ENCODE measurements at places on chromosomes 1 and 21. TPM values are rescaled to one million over a fixed set of nuclear protein-coding genes. Genes with fewer than 3 reads are reported as not detected.

- no peak for DNase-seq
Observed at GRCh38 chr1:44225761-44226160, 12.5 kb downstream of the DMAP1 start.

The KRTAP13-3 gene
- not detected for polyA plus RNA-seq

GRCh38 chr1:211476200-211476849 is 15.6 kb downstream of the RD3 start:
- peak; percentile 45 for DNase-seq

DNA sequence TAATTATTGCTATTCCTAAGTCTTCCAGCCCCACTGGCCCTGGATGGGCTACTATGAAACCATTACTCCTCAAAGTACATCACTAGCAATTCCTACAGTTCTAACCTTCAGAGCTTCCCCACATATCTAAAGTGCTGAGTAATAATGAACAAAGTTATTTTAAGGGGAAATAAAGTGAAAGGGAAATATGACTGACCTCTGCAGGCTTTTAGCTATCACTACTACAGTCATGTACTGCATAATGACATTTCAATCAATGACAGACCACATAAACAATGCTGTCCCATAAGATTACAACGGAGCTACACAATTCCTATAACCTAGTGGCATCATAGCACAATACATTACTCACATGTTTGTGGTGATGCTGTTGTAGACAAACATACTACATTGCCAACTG is 32.5 kb upstream of the ASPM start:
- no peak for DNase-seq

The CFAP141 gene
- not detected for polyA plus RNA-seq

GRCh38 chr1:214520544-214521165 is 30.7 kb downstream of the PTPN14 start:
- no peak for DNase-seq

DNA sequence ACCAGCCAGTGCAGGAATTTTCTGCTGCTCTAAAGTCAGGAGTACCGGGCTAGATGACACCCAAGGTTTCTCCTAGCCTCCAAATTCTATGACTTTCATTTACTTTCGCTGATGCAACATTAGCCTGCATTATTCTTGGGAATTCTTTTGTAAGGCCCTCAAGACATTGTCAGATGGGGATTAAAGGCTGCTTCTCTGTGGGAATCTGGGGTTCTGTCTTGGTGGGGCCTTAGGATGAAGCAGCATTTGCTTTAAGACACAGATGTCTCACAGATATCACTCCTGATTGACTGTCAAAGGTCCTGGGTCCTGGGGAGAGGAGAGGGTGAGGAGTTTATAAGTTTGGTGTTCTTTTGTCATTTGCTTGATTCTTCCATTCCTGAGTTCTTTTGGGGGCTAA is 11.6 kb downstream of the PKP1 start:
- no peak for DNase-seq

The KIRREL1 gene
- 37.3 TPM for polyA plus RNA-seq

- DNase-seq: no peak
Observed at GRCh38 chr1:89994231-89994804, 592 bp upstream of the ZNF326 start.

- no peak for DNase-seq
Observed at GRCh38 chr1:182215764-182216163, 154.3 kb upstream of the ZNF648 start.

The RGS4 gene
- 1.8 TPM for polyA plus RNA-seq

GRCh38 chr1:181155339-181155738 is 66.8 kb downstream of the IER5 start:
- DNase-seq: no peak

GRCh38 chr1:4178501-4179113 is 278.5 kb upstream of the C1orf174 start:
- DNase-seq: no peak

DNA sequence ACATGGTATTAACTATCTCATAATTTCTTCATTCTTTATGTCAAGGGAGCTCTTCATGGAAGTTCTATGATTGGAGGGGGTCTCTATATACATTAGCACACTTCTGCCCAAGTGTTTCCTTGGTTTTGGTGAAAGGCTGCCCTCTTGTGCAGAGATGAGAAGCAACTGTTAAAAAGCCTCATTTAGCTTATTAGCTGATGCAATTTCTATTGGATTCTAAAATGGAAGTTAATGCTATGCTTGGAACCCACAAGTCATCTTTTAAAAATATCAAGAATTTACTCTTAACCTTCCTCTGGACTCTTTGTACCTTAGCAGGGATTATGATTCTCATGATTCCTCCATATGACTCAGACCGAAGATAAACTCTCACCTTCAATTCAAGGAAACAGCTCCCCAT is 328.9 kb downstream of the PTBP2 start:
- DNase-seq: no peak

- DNase-seq: no peak
Observed at GRCh38 chr21:36127250-36127904, 7.5 kb upstream of the CBR3 start.
